ENCODE measurements at places on chromosomes 1 and 21. TPM values are rescaled to one million over a fixed set of nuclear protein-coding genes. Genes with fewer than 3 reads are reported as not detected.

Gene EPHA8
- 0.07 TPM for total RNA-seq

Gene MR1
- total RNA-seq = 4.4 TPM

Gene TTC34
- total RNA-seq = 1.2 TPM

DNA sequence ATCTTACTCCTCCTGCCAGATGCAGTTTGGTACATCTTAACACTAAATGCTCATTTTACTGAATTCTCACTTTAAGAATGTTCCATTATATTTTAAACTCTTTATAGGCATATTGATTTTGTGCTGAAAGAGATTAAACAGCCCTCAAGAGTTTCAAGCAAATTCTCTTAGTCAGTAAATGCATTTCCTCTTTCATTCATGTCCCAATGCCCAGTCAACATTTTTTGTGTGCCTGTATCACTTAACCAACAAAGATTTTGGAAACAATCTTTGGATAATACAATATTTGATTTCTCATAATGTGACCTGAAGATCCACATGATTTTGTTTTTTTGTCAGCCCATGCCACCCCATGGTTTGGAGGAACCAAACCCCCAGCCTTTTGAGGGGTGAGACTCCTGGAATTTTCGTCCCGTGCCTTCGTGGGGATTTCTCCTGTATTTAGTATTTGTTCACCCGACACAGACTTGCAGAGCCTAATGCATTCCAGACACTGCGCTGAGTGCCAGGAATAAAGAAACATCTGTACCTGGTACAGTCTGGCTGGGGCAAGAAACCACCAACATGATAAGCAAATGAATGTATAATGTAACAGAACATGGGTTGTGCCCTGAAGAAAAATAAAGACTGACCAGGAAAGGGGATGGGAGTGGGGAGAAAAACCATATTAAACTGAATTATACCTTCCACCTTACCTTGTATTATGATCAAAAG is 47.1 kb upstream of the ETS2 start:
- H3K4me1 ChIP-seq = peaks cover 34% of the 10 kb centered on the region

GRCh38 chr1:203692565-203693470 is 66.2 kb downstream of the ATP2B4 start:
- no peak overlapping the region for H3K4me3 ChIP-seq
- no peaks in the 10 kb centered on the region for H3K36me3 ChIP-seq
- peak overlapping the region; percentile 99 for H3K27ac ChIP-seq
- H3K4me1 ChIP-seq = peaks cover 26% of the 10 kb centered on the region
- no peaks in the 10 kb centered on the region for H3K27me3 ChIP-seq
- DNase-seq = peak; percentile 93

Gene COL8A2
- total RNA-seq = 0.58 TPM

DNA sequence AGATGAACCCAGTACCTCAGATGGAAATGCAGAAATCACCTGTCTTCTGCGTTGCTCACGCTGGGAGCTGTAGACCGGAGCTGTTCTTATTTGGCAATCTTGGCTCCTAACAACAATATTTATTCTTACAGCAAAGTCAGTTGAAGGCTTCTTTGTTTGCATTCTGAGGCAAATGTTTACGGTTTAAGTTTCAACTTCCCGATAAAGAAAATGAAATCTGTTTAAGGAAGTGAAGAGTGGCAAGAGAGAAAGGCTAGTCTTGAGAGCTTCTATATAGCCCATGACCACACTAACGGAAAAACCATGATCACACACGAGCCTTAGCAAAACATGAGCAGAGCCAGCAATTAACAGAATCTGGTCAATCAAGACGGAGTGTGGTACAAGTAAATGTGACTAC is 122.6 kb upstream of the ZNHIT6 start:
- H3K4me3 ChIP-seq = no peak overlapping the region
- H3K27me3 ChIP-seq = no peaks in the 10 kb centered on the region
- DNase-seq = no peak
- H3K4me1 ChIP-seq = no peaks in the 10 kb centered on the region
- H3K36me3 ChIP-seq = no peaks in the 10 kb centered on the region

GRCh38 chr1:83964153-83964552 is 34.8 kb downstream of the TTLL7 start:
- H3K27me3 ChIP-seq = no peaks in the 10 kb centered on the region
- H3K36me3 ChIP-seq = no peaks in the 10 kb centered on the region
- no peak overlapping the region for H3K4me3 ChIP-seq
- no peak overlapping the region for H3K27ac ChIP-seq
- no peaks in the 10 kb centered on the region for H3K4me1 ChIP-seq
- DNase-seq = no peak

DNA sequence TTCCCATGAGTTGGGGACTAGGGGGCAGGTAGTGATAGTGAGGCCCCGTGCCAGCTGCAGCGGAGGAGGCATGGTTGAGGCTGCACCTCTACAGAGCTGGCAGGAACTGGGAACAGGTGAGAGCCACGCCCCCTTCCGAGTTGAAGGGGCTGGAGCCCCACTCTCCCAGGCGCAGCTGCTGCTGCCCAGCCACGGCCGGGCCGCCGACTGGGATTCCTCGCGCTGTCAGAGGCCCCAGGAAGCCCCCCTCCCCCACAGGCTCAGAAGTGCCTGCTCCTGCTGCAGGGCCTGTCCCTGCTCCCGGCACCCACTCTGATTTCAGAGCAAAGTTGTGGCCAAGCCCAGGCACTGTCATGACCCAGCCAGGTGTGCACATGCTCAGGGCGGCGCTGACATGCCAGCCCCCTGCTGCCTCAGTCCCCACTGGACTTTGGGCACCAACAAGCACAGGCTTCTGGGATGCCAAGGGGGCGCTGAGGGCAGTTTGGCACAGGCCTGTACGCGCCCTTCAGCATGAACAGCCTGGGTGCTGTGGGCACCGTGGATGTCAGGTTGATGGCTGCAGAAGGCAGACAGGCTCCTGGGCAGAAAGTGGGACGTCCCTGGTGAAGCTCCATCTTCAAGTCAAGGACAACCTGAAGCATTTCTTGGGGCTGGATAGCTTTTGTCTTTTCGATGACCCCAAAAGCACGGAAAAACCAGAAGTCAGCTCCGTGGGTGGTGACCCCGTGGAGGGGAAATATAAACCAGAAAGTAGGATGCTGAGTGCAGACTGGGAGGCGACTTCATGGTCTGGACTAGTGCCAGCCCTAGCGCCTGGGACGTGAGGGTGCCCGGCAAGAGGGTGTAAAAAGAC is 121.5 kb downstream of the SIM2 start:
- no peak overlapping the region for H3K4me3 ChIP-seq
- H3K36me3 ChIP-seq = 0 out of 2 replicates have a peak, but pooled peaks cover 2% of the 10 kb centered on the region
- H3K27ac ChIP-seq = no peak overlapping the region
- peaks cover 7% of the 10 kb centered on the region for H3K4me1 ChIP-seq
- H3K27me3 ChIP-seq = no peaks in the 10 kb centered on the region

GRCh38 chr1:210292231-210292871 is 36.4 kb upstream of the HHAT start:
- no peak overlapping the region for H3K27ac ChIP-seq
- H3K36me3 ChIP-seq = no peaks in the 10 kb centered on the region
- H3K4me1 ChIP-seq = peaks cover 12% of the 10 kb centered on the region
- H3K4me3 ChIP-seq = peak overlapping the region; percentile 69
- no peaks in the 10 kb centered on the region for H3K27me3 ChIP-seq

Gene IL10
- total RNA-seq = not detected

DNA sequence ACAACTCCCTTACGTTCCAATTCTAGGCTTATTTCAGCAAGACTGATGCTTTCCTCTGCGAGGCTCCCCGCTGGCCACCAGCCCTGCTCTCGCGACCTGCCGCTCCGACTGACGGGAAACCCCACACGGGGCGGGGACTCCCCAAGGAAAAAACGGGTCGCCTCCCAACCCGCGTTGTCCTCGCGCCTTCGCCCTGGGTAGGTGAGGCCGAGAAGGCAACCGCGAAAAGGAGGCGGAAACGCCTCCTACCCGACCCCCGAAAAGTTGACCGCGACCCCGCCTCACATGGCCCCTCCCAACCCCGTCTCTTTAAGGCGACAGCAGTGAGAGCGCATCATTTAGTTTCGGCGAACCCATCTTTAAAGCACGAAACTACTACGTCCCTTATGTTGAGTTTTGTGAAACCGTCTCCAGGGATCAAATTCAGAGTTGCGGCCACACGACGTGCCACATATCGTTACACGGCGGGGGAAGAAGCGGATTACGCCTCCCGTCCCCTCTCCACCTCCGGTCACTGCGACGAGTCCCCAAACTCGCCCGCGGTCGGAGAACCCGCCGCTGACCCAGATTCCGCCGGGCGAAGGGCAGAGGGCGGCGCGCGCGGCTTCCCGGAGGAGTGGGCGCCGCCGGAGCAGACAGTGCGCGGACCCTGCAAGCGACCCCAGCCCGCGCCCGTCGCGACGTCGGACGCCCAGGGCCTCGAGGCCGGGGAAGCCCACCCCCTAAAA is 1.2 kb downstream of the ANP32E start:
- peak; percentile 69 for DNase-seq
- peaks cover 8% of the 10 kb centered on the region for H3K36me3 ChIP-seq
- peak overlapping the region; percentile 36 for H3K27ac ChIP-seq

GRCh38 chr1:67290236-67290635 is 17.4 kb upstream of the IL12RB2 start:
- no peaks in the 10 kb centered on the region for H3K36me3 ChIP-seq
- no peaks in the 10 kb centered on the region for H3K27me3 ChIP-seq
- H3K4me3 ChIP-seq = no peak overlapping the region
- no peak for DNase-seq

- no peaks in the 10 kb centered on the region for H3K27me3 ChIP-seq
- no peaks in the 10 kb centered on the region for H3K4me1 ChIP-seq
- no peak overlapping the region for H3K4me3 ChIP-seq
- DNase-seq = no peak
- no peaks in the 10 kb centered on the region for H3K36me3 ChIP-seq
- no peak overlapping the region for H3K27ac ChIP-seq
These were observed 14.5 kb downstream of the PLEKHO1 start for GRCh38 chr1:150164224-150164623.

GRCh38 chr1:16294219-16295212 is 57.5 kb upstream of the CPLANE2 start:
- H3K36me3 ChIP-seq = peaks cover 7% of the 10 kb centered on the region
- H3K4me3 ChIP-seq = no peak overlapping the region
- no peak overlapping the region for H3K27ac ChIP-seq
- H3K27me3 ChIP-seq = no peaks in the 10 kb centered on the region
- DNase-seq = no peak

- DNase-seq = no peak
- no peak overlapping the region for H3K27ac ChIP-seq
- H3K4me1 ChIP-seq = peaks cover 40% of the 10 kb centered on the region
These were observed 7.0 kb upstream of the COL8A2 start for GRCh38 chr1:36132029-36132428.

Measured in PC-3 (cell line).